ENCODE measurements at places on chromosomes 16 and 17.

- no peak for DNase-seq
Measured at GRCh38 chr16:85286066-85286831, 174.0 kb upstream of the CIBAR2 start.

DNA sequence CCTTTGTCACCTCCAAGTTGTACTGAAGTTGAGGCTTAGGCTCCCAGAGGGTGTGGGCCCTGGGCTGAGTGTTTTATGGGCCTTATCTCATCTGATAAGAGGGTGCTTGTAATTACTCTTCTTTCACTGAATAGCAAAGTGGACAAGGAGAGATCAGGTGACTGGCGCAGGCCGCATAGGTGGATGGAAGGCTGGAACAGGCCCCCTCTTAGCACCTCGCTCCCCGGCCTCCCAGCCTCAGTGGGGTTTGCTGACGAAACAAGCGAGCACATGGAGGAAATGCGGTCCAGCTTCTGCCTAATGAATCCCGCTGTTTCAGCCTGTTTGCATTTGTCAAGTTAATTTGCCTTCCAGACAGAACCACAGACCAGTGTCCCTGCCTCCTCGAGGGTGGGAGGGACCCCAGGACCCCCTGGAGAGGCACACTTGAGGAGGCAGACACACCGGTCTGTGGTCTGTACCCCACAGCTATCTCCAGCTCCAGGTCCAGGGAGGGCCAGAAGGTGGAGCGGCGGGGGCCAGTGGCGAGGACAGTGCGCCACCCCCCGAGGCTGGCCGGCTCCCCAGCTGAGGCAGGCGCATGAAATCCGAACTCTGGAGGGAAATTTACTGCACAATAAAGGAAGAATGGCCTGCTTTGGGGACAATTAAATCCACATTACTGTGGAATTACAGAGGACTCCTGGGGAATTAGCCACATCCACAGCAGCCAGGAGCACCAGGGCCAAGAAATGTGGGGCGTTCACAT lies 123.4 kb downstream of the NTN1 start:
- DNase-seq: peak; percentile 21

GRCh38 chr16:78796221-78796866 lies 696.9 kb downstream of the WWOX start:
- DNase-seq: peak; percentile 75

GRCh38 chr17:42406615-42407288 lies 16.3 kb downstream of the CAVIN1 start:
- no peak for DNase-seq

- DNase-seq: no peak
Measured at GRCh38 chr17:2262135-2262587, 41.4 kb downstream of the SMG6 start.

GRCh38 chr16:73032541-73033270 lies 15.2 kb downstream of the ZFHX3 start:
- no peak for DNase-seq

- DNase-seq: no peak
Measured at GRCh38 chr16:59864981-59865666, 1131.0 kb upstream of the GOT2 start.

DNA sequence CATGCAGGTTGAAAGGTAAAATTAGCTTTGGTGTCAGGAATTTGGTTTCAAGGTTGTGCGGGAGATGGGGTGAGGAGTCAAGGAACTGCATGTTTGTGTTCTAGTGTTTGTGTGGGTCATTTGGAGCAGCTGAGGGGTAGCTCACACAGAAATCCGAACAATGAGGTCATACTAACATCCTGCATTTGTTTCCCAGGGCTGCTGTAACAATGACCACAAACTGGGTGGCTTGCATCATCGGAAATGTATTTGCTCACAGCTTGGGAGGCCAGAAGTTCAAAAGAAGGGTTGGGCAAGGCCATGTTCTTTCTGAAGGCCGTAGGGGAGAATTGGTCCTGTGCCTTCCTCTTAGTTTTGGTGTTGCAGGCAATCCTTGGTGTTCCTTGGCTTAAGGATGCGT lies 287.4 kb downstream of the HAPSTR1 start:
- DNase-seq: no peak

DNA sequence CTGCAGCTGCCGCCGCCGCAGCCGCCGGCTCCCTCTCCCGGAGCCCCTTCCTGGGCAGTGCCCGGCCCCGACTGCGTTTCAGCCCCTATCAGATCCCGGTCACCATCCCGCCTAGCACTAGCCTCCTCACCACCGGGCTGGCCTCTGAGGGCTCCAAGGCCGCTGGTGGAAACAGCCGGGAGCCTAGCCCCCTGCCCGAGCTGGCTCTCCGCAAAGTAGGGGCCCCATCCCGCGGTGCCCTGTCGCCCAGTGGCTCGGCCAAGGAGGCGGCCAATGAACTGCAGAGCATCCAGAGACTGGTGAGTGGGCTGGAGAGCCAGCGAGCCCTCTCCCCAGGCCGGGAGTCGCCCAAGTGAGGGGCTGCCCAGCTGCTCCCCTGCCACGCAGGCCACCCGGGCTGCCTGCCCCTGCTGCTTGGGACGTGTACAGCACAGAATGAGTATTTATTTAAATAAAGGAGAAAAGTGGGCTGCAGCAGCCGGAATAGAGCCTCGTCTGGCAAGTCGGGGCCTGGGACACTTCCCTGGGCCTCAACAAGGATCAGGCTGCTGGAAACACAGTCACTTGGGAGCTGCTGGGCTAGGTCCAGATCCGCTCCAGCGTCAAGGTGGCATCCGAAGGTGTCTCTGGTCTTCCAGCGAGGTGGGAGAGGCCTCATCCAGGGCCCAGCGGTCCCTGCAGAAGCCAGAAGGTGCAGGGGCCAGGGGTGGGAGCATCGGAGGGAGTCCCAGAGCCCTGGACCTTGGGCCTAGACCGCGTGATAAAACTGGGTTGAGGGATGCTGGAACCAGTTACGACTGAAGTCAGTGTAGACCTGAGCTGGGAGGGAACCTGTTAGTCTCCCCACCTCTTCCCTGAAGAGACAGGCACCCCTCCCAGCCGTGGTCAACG lies 8.8 kb downstream of the TBX2 start:
- DNase-seq: no peak

GRCh38 chr16:2610781-2611498 lies 71.4 kb upstream of the KCTD5 start:
- no peak for DNase-seq

DNA sequence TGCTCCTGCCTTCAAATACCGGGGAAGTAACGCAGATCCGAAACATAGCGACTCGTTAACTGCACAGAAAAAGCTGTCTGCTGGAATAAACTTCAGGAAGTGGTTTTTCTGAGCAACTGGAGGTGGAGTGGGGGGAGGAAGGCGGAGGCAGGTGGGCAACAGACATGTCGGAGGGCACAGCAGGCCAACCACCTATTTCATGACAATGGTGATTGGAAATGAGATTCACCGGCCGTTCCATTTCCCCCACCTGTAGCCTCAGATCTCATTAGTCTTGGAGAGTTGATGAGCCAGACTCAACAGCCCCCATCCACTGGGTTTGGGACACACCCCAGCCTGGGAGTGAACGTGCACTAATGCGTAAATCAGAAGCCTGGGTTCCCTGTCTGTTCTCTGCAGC lies 7.7 kb upstream of the PECAM1 start:
- no peak for DNase-seq

- DNase-seq: no peak
Measured at GRCh38 chr17:51995797-51996403, 162.6 kb downstream of the CA10 start.

DNA sequence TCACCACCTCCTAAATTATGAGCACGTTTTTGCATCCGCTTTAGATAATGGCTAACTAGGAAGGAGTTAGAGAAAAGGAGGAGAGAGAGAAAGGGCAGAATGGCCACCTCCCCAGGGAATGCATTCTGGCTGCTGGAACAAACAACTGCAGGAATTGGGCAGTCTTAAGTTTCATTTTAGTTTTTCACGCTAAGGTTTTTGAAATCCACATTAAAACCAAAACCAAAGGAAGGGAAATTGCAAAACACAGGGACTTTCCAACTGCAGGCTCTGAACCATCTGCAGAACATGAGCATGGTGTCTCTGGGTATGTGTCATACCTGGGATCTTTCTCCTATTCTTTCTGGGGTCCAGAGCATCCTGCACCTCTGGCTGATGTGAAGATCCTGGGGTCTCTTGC lies 12.1 kb upstream of the CCL8 start:
- DNase-seq: no peak

GRCh38 chr17:50818921-50819657 lies 16.3 kb upstream of the WFIKKN2 start:
- no peak for DNase-seq

- DNase-seq: no peak
Measured at GRCh38 chr17:40791111-40791510, 8.6 kb downstream of the KRT28 start.

DNA sequence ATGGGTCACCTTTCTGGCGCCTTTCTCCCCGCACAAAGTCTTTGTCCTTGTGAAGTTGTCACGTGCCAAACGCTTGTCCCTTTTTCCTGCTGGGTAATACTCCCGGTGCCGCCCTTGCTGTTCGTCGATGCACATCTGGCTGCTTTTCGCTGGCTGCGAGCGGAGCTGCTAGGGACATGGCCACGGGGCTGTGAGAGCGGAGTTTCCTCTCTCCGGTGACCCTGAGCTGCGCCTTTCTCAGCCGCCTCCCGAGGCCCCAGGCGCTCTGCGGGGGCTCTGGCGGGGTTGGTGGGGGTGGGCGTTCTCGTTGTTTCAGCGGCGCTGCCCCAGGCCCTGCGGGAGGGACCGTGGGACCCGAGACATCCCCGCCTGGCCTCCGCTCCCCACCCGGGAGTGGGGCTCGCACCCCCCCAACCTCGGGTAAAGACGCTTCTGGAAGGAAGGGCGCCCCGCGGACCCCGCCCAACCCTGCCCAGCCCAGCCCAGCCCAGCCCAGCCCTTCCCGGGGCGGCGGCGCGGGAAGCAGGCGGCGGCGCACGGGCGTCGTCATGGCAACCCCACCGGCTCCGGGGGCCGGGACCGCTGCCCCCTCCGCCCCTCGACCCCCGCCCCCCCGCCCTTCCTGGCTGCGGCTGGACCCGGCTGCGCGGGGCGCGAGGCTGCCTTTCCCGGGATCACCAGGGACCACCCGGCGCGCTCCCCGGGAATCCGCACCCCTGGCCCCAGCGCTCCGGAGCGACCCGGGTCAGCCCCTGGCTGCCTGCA lies 12.3 kb downstream of the CHMP6 start:
- DNase-seq: no peak

DNA sequence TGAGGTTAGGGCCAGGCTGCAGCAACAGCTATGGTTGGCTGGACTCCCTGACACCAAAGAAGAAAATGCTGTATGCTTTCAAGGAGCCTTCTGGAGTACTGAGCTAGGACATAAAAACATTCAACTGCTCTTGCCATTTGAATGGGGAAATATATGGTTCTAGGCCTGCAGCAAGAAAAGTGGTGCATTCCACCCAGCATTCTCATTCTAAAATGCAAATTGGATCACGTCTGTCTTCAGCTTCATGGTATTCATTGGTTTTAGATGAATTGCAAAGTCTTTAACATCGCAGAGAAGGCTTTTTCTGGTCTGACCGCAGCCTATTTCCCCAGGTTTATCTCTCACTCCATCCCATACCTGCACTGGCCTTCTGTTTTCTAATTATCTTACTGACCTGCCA lies 27.1 kb upstream of the SOX9 start:
- DNase-seq: no peak

DNA sequence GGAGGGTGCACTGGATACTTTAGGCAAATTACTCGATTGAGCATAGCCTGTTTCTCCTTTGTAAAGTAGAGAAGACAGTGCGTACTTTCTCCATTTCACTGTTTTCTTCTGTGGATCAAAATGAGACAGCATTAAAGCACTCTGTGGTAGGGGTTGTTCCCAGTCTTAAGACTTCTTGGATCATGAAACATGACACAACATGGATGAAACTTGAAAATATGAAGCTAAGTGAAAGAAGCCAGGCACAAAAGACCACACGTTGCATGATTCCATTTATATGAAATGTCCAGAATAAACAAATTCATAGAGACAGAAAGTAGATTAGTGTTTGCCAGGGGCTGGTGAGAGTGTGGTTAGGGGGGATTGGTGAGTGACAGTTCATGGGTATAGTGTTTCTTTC lies 61.8 kb upstream of the MED9 start:
- no peak for DNase-seq

GRCh38 chr16:11554053-11554452 lies 32.7 kb downstream of the LITAF start:
- DNase-seq: no peak

DNA sequence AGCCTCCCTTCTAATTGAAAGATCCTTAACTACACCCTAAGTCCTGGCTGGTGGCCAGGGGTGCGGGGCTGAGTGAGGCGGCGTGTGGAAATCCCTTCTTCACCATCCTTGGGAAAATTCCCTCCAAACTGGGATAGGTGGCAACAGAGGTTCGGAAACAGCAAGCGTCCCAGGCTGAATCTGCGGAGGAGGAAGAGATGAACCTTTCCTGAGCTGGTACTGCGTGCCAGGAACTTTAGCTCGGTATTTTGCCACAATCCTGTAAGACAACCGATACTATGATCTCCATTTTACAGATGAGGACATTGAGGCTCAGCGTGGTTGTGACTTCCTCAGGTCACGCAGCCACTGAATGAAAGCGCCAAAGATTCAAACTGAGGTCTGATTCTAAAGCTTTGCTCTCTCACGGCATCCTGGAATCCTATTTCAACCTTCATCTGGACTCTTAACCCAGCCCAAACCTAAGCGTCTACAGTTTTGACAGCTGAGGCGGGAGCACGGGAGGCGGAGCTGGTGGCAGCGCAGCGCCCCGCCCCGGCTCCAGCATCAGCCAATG lies 583 bp upstream of the CYLD start:
- no peak for DNase-seq

DNA sequence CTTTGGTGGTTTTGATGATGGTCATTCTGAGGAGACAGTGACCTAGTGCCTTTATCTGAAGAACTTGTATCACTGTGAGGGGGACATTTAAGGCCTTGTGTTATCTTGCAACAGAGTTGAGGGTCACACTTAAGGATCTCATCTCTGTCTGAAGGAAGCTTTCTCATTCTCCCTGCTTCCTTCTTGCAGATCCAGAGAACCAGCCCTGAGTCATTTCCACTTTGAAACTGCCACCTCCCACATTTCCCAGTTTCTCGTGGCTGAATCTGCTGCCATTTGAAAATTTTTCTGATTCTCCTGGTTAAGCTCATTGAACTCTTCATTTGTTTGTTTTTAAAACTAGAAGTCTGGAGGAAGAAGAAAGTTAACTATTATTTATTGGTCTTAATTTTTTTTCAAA lies 190.2 kb upstream of the CDH11 start:
- no peak for DNase-seq

DNA sequence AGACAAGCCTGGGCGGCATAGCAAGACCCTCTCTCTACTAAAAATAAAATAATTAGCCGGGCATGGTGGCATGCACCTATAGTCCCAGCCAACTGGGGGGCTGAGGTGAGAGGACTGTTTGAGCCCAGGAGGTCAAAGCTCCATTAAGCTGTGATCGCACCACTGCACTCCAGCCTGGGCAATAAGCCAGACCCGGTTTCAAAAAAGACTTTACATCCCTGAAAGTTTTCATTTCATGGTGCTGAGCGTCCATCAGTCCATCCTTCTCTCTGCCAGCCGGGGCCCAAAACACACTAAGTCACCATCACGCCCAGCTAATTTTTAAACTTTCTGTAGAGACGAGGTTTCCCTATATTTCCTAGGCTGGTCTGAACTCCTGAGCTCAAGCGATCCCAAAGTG lies 10.6 kb downstream of the RAB40B start:
- DNase-seq: no peak

- no peak for DNase-seq
Measured at GRCh38 chr17:72439893-72440502, 319.2 kb downstream of the SOX9 start.
